Cardiac septum (tissue), 1 donor: ENCODE measurements at places on chromosomes 3 and 15. TPM values are rescaled to one million over a fixed set of nuclear protein-coding genes. Genes with fewer than 3 reads are reported as not detected.

Gene CRABP1
- not detected for total RNA-seq

Gene TARS3
- 27.3 TPM for total RNA-seq

Gene ITIH4
- total RNA-seq: 3.2 TPM

Gene GOLGA8S
- 1.1 TPM for total RNA-seq

Gene SEMA6D
- 9.9 TPM for total RNA-seq

Gene SLC9C1
- 3.9 TPM for total RNA-seq

Gene CAPN7
- 29.2 TPM for total RNA-seq

Gene GOLGA8G
- not detected for total RNA-seq

Gene SERPINI2
- total RNA-seq: 0.46 TPM

Gene PRR20G
- not detected for total RNA-seq

Gene OIP5
- not detected for total RNA-seq

Gene SNTN
- total RNA-seq: not detected

Gene TRPM1
- not detected for total RNA-seq

Gene ESYT3
- 2.4 TPM for total RNA-seq

Gene MINAR1
- 0.19 TPM for total RNA-seq

Gene NLGN1
- total RNA-seq: 18.3 TPM

Gene KNG1
- not detected for total RNA-seq

Gene P2RY13
- 0.46 TPM for total RNA-seq

Gene TGM5
- not detected for total RNA-seq

Gene IL5RA
- 0.40 TPM for total RNA-seq

Gene ISLR
- total RNA-seq: 16.2 TPM

Gene REC114
- not detected for total RNA-seq

Gene MB21D2
- total RNA-seq: 3.2 TPM

Gene HTR3E
- not detected for total RNA-seq

Gene TRIP4
- 16.0 TPM for total RNA-seq

Gene CLDN1
- 0.57 TPM for total RNA-seq

Gene SCG5
- total RNA-seq: 0.30 TPM

Gene CYP8B1
- total RNA-seq: not detected

Gene TNFAIP8L3
- 4.8 TPM for total RNA-seq

Gene SI
- total RNA-seq: not detected

Gene ITPKA
- 1.0 TPM for total RNA-seq

Gene SENP2
- total RNA-seq: 36.7 TPM

Gene PPP1R14D
- not detected for total RNA-seq

Gene TTLL13
- total RNA-seq: 0.16 TPM

Gene PAQR5
- total RNA-seq: 0.16 TPM

Gene CXCR6
- total RNA-seq: 0.32 TPM

Gene KBTBD8
- total RNA-seq: 2.9 TPM

Gene GP5
- total RNA-seq: 0.22 TPM

Gene PRICKLE2
- 12.4 TPM for total RNA-seq

Gene PATL2
- 1.00 TPM for total RNA-seq

Gene CMTM6
- total RNA-seq: 15.4 TPM

Gene RTP1
- total RNA-seq: not detected

Gene CD80
- 0.46 TPM for total RNA-seq

Gene SOX14
- total RNA-seq: not detected

Gene BBX
- total RNA-seq: 45.3 TPM
